ENCODE measurements at places on chromosomes 11 and 22.
A peak's percentile ranks its signal among the peaks of the same experiment; 100 is the strongest.

GRCh38 chr22:20979243-20979809, 2.8 kb upstream of the LZTR1 start:
- peak; percentile 96 for DNase-seq

- DNase-seq: no peak
Measured at GRCh38 chr11:123151366-123151765, 43.7 kb downstream of the CLMP start.

- DNase-seq: no peak
Measured at GRCh38 chr11:61736310-61736709, 16.1 kb upstream of the MYRF start.

DNA sequence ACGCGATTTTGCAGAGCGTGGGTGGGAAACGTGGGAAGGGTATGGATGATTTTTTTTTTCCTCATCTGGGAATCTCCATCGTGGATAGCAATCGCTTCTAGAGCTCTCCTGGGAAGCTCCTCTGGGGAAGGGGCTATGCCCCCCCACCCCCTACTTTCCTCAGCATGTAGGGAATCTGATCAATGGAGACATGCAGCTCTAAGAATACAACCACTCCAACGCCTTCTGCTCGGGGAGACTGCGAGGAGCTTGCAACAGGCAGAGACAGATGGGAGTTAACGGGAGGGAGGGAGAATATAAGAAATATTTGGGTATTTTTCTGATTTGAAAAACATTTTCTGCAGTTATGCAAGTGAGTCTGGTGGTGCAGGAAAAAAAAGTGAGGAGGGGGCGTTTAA, 104.6 kb upstream of the HSD17B12 start:
- DNase-seq: no peak

DNA sequence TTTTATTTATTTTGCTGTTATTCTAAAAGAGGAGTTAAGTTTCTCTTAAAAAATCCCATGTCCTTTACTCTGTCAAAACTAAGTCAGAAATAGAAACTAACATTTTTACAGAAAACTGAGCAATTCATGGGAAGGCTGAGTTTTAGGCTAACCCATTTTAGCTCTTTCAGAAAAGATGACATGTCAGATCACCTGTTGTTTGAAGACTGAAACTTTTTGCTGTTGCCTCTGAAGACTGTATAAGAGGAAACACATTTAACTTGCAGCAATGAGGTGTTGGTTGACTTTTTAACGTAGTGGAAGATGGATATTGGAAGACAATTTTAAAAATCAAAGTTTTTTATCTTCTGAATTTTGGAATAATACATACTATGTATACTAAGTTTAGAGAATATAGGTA, 115.4 kb downstream of the METTL15 start:
- no peak for DNase-seq

DNA sequence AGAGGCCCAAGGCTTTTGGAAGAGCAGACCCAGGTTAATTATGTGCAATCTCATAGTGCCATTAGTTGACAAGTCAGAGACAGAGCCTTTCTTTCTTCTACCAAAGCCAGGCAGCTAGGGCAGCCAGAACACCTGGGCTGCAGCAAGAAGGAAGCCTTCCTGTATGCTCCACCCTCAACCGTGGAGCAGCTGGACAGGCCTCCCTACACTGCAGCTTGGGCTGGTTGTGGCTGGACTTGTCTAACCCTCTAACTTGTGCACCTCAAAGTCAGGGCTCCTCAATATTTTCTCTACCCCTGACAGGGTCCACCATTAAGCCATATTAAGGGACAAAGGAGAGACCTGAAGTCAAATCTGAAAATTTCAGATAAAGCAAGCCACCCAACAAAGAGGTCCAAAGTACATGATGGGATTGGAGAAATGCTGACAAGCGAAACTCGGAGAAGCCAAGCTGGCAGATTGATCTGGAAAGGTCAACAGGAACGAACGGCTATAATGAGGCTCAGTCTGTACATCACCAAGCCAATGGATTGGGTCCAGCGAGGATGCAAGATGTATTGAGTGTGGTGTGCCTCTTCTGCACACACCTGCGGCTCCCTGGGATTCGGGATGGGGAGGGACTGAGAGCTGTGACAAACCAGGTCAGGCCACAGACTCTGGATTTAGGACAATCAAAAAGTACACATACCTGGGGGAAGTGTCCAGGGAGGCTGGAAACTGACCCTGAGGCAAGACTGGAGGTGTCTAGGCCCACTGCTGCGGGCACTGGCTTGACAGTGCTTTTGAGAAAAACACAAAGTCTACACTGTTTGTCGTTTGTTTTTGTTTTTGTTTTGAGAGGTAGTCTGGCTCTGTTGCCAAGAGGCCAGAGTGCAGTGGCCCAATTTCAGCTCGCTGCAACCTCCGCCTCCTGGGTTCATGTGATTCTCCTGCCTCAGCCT, 11.7 kb upstream of the SLC43A3 start:
- no peak for DNase-seq

DNA sequence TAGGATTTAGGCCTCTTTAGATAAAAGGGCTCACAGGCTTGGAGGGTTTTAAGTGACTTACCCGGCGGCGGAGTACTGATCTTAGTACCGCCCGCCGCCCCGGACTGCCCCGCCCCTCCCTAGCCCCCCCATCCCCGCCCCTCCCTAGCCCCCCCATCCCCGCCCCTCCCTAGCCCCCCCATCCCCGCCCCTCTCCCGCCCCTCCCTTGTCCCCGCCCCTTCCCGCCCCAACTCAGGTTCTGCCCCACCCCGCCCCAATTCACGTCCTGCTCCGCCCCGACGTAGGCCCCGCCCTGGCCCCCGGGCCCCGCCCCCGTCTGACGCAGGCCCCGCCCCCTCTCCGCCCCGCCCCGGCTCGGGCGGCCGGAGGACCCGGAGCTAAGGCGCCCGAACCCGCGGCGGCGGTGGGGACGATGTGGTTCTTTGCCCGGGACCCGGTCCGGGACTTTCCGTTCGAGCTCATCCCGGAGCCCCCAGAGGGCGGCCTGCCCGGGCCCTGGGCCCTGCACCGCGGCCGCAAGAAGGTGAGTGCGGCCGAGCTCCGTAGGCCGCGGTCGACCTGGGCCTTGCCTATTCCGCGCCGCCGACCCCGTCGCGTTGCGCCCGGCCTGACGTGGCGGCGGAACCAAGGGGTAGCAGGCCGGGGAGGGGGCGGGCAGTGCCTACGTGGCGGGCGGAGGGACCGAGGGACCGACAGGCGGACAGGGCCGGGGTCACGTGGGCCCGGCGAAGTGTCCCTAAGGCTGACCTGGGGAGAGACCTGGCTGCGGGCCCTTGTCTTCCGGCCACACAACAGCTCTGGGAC, at the start of gene SCYL1:
Gene SCYL1, plus strand, starts transcription at position 343 of the 805 bp plus-strand sequence. Its CDS starts 71 bp downstream, at position 414.
- DNase-seq: peak; percentile 76

- DNase-seq: peak; percentile 20
Measured at GRCh38 chr22:50011447-50012210, 936 bp downstream of the IL17REL start.

DNA sequence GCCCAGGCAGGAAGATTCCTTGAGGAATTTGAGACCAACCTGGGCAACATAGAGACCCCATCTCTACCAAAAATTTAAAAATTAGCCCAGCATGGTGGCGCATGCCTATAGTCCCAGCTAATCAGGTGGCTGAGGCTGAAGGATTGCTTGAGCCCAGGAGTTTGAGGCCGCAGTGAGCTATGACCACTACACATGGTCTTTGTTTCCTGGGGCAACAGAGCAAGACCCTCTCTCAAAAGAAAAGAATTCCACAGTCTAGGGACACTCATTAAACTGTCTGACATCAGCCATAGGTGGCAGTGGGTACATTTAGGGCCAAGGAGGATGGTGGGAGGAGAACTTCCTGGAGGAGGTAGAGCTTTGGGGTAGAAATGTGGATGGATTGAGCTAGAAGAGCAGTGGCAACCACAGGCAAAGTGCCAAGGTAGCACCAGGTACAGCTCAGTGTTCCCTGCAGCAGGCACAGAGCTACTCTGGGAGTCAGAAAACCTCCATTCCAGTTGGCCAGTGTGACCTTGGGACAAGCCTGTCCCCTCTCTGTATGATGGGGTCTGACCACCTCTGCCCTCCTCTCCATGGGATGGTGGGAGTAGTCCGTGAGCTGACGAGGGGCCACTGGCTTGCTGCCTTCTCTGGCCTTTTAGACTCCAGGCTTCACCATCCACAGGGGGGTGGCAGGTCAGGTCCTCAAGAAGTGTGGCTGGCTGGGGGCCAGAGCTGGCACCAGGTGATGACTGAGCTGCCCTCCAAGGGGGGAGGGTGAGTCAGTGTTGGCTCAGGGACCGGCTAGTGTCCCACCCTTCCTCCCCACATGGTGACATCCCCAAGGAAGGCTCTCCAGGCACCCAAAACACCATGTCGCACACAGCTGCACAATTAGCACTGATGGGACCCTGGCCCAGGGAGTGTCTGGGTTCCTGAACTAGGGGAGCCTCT, 3.7 kb upstream of the CLCF1 start:
- DNase-seq: no peak

GRCh38 chr11:93827363-93827762, 23.1 kb downstream of the VSTM5 start:
- no peak for DNase-seq

DNA sequence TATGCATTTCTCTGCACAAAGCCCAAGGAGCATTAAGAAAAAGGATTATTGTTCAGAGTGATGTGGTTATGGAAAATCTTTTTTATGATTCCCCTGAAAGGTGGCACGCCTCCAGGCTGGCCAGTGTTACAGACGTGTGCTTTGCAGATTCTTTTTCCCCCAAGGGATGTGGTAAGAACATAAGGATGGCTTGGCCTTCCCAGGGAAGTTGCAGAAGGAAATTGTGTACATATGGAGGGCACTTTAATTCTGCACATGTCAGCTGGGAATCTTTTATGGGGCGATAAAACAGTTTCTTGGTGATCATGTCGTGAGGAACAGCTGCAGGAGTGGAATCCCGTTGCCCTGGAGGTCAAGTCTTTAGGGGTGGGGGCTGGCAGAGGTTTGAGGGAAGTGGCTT, 9.7 kb downstream of the SMARCB1 start:
- DNase-seq: no peak

- DNase-seq: no peak
Measured at GRCh38 chr11:46280706-46281105, 3.2 kb downstream of the CREB3L1 start.

DNA sequence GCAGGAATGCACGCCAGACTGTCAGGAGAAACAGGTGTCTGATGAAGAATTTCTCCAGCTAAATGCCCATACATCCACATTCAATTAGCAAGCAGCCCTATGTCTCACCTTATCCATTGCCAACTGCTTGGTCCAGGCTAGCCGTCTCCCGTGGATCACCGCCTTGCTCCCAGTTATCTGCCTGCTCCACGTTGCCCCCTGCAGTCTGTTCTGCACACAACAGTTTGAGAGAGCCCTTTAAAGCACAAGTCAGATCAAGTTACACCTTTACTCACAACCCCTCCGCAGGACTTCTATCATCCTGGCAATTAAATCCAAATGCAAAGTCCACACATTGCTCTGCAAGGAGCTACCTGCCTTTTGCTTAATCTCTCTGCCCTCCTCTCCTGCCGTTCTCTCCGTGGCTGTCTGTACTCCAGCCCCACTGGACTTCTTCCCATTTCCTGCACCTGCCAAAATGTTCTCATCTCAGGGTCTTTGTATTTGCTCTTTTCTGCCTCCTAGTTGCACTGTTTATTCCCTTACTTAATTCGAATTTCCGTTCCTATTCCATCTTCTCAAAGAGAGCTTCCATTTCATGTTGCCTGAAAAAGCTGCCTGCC, 185.3 kb upstream of the LARGE1 start:
- DNase-seq: peak; percentile 44

GRCh38 chr11:2511421-2512369, 66.9 kb downstream of the KCNQ1 start:
- no peak for DNase-seq

- no peak for DNase-seq
Measured at GRCh38 chr11:58625086-58625485, 2.6 kb downstream of the CNTF start.

DNA sequence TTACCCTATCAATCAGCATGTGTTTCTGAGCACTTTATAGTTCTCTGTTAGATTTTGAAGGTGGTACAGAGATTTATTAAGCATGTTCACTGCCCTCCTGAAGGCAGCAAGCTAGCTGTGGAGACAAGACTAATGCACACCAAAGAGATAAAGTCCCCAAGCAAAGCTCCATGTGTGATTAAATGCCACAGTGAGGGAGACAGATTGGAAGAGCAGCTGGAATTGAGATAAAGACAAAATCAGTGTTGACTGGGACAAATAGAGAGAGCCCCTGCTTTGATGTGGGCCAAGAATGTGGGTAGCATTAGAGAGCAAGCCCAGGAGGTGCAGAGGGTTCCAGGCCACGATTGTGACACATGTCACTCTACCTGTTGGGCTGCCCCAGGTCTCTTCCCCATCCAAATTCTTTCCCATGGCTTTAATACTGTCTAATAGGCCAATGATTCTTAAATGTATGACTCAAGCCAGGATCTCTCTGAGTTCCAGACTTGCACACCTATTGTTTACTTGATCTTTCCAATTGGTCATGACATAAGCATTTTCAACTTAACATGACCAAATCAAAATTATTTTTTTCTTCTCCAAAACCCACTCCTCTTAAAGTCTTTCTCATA, 60.1 kb upstream of the ZC3H12C start:
- no peak for DNase-seq

GRCh38 chr11:19060629-19061028, at the start of gene MRGPRX2:
MRGPRX2 (minus strand) TSS chr11:19060717; CDS start chr11:19056402, 4,315 bp downstream.
- DNase-seq: no peak

DNA sequence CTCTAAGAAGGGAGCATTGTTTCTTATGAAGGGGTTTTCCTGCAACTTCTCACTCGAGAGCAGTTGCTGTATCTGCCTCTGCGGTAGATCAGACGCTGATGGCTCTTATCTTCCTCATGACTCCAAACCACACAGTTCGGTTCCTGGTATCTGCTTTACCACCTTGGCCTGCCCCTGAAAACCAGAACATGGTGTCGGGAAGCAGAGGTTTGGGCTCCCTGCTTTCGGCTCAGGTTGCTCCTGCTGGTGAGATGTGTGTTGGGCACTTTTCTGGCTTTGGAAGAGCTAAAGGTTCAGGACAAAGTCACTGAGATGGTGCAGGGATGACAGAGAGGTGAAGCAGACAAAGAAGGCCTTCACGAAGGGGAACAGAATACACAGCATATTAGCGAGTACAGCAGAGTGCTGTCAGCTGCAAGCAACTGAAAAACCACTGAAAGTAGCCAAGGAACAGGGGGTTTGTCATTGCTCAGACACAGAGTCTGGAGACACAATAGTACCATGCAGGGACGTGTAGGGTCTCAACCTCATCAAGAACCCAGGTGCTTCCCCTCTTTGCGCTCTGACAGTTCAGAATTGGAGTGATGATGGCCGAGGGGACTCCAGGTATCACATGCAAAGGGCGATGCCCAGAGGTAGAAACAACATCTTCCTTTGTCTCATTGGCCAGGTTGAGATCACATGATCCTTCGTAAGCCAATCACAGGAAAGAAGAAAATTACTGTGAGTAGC, 11.9 kb upstream of the CSF2RB start:
- no peak for DNase-seq

- no peak for DNase-seq
Measured at GRCh38 chr11:870127-870413, 27.4 kb downstream of the TSPAN4 start.

DNA sequence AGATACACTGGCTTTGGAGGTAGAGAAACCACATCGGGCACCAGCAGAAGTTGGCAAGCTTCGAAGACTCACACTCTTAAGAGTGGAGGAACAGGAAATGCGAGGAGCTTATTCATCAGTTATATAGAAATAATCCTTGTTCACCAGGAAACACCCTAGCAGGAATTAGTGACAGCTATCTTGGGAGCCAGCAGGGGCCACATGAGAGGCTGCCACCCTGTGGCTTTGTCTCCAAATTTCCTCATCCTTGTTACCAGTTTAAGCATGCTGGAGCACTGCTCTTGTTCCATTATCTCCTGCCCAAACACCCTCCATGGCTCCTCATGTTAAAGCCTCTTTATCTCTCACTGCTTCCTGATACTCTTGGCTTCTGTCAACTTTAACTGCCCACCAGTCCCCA, 131.0 kb downstream of the PLEKHA7 start:
- DNase-seq: no peak

Measured in NCI-H146 (cell line).